ENCODE measurements at places on chromosomes 1 and 21.

- no peak for DNase-seq
Observed at GRCh38 chr1:171800851-171801250, 19.4 kb downstream of the METTL13 start.

GRCh38 chr1:59302871-59303270, 6.0 kb downstream of the FGGY start:
- DNase-seq = no peak

GRCh38 chr1:233113009-233113879, 162.8 kb downstream of the NTPCR start:
- peak; percentile 99 for DNase-seq

GRCh38 chr21:16837321-16837720, 675.5 kb upstream of the CXADR start:
- DNase-seq = peak; percentile 33

- DNase-seq = no peak
Observed at GRCh38 chr1:1098681-1099421, 17.0 kb downstream of the C1orf159 start.

Measured in astrocyte of the spinal cord (primary cell).